ENCODE measurements at places on chromosomes 7 and 10.

- H3K27me3 ChIP-seq: no peaks in the 10 kb centered on the region
- no peak overlapping the region for H3K4me3 ChIP-seq
- no peaks in the 10 kb centered on the region for H3K4me1 ChIP-seq
- no peak overlapping the region for H3K27ac ChIP-seq
- DNase-seq: no peak
- H3K36me3 ChIP-seq: no peaks in the 10 kb centered on the region
Observed at GRCh38 chr7:132075515-132075914, 500.8 kb downstream of the PLXNA4 start.

DNA sequence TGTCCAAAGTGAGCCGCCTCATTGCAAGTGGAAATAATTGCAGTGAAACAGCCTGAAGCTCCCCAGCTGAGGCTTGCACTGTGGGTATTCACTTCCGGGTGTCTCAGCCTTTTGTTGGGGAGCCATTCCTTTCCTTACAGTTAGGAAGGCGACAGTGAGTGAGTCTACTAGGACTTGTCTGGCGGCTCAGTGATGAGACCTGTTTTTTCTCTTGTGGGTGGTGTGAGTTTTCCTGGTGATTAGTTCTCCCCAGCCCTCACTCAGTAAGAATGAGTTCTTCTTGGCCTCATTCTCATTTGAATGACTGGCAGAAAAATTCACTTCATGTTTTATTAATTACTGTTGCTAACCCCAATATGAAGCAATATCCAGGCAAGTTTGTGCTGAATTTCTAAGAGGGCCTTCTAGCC lies 2.6 kb downstream of the PGAM1 start:
- no peak for DNase-seq
- no peak overlapping the region for H3K27ac ChIP-seq
- H3K36me3 ChIP-seq: peaks cover 14% of the 10 kb centered on the region
- H3K27me3 ChIP-seq: no peaks in the 10 kb centered on the region
- H3K4me1 ChIP-seq: peaks cover 2% of the 10 kb centered on the region

DNA sequence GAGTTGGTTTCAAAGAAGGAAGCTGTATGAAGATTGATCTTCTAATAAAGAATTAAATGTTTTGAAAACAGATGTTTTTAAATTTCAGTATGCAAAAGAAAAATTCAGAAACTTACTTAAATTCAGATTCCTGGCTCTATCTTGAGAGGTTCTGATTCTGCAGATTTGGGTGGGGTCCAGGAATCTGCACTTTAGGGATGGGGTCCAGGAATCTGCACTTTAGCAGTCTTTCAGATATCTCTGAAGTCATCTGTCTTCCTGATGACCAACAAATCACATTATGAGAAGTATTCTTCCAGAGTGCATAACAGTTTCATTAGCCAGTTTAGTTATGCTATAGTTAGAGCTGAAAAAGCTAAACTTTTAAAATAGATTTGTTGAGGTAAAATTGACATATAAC lies 24.1 kb downstream of the ABRAXAS2 start:
- no peak overlapping the region for H3K27ac ChIP-seq
- no peaks in the 10 kb centered on the region for H3K27me3 ChIP-seq
- no peak overlapping the region for H3K4me3 ChIP-seq
- no peaks in the 10 kb centered on the region for H3K4me1 ChIP-seq
- H3K36me3 ChIP-seq: peaks cover 8% of the 10 kb centered on the region

DNA sequence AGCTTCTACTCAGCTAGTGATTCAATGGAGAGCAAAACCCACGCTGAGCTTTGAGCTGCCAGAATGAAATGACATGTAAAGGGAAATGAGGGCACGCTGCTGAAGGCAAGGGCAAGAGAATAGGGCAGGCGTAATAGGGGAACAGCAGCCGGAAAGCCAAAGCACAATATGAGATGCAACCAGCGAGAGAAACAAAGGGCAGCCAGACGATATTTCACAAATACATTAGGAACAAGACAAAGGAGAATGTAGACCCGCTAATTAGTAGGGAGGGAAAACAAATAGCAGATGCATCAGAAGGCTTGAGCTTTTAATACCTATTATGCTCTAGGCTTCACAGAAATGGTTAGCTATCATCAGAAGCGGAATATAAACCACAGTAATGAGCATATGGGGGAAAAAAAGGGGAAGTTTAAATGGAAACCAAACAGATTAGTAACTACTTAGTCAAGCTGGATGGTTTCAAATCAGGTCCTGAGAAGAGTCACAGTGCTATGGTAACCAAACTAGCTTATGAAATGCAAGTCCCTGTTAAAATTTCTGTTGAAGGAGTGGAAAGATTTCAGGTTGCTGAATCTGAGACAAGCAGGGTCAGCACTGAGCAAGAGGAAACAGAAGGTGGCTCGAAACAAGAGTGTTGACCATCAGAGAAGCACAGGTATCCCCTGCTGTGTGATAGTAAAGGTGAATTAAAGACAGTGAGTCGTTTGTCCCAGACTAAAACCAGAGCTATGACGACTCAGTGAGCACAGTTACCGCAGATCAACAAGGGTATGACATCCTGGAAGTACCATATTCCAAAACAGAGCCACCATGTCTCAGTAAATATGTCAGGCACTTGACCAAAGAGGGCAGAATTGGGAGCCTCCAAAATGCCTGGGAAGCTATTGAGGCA lies 496.9 kb upstream of the CELF2 start:
- no peaks in the 10 kb centered on the region for H3K36me3 ChIP-seq
- no peak for DNase-seq
- no peaks in the 10 kb centered on the region for H3K27me3 ChIP-seq
- H3K27ac ChIP-seq: no peak overlapping the region

DNA sequence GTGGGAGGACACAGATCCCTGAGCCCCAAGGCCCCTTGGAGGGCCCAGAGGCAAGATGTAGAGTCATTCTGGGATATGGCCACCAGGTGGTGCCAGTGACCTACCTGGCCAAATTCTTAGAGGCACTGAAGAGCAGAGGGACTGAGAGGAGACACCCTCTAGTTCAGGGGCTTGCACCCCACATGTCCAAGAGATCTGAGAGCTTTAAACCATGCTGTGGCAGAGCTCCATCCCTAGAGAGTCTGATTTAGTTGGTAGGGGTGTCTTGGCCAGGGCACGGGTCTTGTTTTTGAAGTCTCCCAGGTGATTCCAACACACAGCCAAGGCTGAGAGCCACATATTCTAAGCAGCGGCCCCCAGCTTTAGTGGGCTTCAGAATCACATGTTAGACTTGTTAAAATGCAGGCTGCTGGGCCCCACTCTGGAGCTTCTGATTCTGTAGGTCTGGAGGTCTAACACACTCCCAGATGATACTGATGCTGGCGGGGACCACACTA lies 52.5 kb downstream of the PRF1 start:
- no peak overlapping the region for H3K27ac ChIP-seq
- H3K4me3 ChIP-seq: no peak overlapping the region
- peak; percentile 57 for DNase-seq
- no peaks in the 10 kb centered on the region for H3K27me3 ChIP-seq

GRCh38 chr10:42691361-42692120 lies 53.2 kb upstream of the ZNF33B start:
- no peaks in the 10 kb centered on the region for H3K4me1 ChIP-seq
- no peak for DNase-seq
- H3K36me3 ChIP-seq: no peaks in the 10 kb centered on the region

DNA sequence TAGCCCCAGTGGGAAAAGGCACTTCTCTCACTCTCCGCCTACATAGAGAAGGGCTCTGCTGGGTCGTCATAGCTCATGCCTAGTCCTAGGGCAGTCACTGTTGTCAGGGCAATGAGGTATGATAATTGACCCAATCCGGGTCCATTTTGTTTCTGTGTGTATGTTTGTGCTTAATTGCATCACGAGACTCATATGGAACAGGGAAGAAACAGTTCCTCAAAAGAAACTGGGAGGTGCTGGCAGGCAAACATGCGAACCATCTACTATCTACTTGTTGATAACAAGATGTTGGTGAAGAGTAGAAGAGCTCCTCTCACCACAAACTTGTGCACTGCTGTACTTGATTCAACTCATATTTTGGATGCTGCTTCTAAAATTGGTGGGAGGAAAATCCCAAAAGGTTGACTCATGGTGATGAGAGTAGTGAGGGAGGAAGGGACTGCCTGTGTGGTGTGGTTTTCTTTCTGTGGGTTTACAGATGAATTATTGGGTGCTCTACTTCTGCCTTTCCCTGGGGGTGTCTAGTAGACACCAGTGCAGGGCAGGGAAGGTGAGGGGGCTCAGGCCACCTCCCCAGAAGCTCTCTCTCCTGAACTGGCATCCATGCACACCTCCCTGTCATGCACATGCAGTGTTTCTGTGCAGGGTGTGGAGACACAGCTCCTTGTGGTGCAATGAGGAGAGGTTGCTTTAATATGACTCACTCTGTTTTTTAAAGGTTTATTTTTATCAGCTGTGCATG lies 29.4 kb downstream of the LSMEM1 start:
- no peak overlapping the region for H3K27ac ChIP-seq
- H3K36me3 ChIP-seq: no peaks in the 10 kb centered on the region
- no peak overlapping the region for H3K4me3 ChIP-seq
- no peaks in the 10 kb centered on the region for H3K4me1 ChIP-seq
- no peaks in the 10 kb centered on the region for H3K27me3 ChIP-seq
- no peak for DNase-seq

DNA sequence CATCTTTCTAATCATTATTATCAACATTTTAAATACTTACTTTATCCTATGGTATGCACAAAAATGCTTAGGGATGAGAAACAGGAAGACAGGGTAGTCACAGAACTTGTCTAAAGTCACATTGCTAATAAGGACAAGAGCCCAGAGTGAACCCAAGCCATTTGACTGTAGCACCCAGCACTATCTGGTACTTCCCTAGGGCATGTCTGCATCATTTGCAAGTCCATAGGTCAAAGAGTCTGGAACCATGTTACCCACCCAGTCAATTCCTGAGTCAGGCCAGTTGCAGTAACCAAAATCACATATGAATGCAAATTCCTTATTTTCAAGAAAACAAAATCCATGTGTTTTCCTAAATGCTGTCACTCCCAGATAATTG lies 19.1 kb downstream of the ASAH2 start:
- H3K4me1 ChIP-seq: no peaks in the 10 kb centered on the region
- H3K4me3 ChIP-seq: no peak overlapping the region
- H3K36me3 ChIP-seq: no peaks in the 10 kb centered on the region
- H3K27ac ChIP-seq: no peak overlapping the region
- DNase-seq: no peak
- no peaks in the 10 kb centered on the region for H3K27me3 ChIP-seq

GRCh38 chr7:36053589-36053988 lies 99.5 kb upstream of the EEPD1 start:
- H3K27ac ChIP-seq: no peak overlapping the region
- H3K36me3 ChIP-seq: no peaks in the 10 kb centered on the region
- no peak overlapping the region for H3K4me3 ChIP-seq
- H3K4me1 ChIP-seq: peaks cover 1% of the 10 kb centered on the region

DNA sequence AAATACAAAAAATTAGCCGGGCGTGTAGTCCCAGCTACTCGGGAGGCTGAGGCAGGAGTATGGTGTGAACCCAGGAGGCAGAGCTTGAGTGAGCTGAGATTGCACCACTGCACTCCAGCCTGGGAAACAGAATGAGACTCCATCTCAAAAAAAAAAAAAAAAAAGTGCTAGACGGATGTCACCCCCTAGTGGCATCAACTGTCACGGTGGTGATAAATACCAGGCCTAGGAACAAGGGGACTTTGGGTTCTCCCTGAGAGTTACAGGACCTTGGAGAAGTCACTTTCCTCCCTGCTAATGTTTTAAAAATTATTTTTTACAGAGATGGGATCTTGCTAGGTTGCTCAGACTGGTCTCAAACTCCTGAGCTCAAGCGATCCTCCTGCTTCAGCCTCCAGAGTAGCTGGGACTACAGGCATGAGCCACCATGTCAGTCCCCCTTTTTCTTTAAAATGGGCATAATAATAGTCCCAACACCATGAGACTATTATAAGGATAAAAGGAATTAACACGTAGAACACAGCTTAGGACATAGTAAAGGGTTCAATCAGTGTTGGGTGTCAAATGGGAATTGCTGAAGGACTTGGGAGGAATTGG lies 2.6 kb upstream of the TMEM130 start:
- no peaks in the 10 kb centered on the region for H3K36me3 ChIP-seq
- DNase-seq: no peak
- H3K27ac ChIP-seq: no peak overlapping the region
- no peak overlapping the region for H3K4me3 ChIP-seq

DNA sequence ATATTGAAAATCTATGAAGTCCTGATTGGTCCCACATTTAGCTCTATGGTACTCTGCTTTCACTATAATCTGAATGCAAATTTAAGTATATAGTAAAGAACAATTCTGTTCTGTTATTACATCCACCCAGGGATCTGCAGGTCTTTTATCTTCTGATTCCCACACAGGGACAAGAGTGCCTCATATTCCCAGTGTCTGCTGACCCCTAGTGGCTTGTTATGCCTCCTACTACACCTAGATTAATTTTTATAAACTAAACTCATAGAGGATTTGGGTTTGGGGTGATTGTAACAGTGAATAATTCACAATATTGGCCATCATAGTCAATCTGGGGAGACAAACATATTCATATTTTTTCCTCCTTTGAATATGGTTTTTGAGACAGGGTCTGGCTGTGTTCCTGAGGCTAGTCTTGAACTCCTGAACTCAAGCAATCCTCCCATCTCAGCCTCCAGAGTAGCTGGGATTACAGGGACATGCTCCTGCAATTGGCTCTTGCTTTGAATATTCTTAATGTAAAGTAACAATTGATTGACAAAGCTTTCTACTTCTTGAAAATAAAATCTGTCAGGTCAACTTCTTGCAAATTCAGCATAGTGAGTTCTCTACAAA lies 282.1 kb downstream of the KCND2 start:
- peaks cover 2% of the 10 kb centered on the region for H3K4me1 ChIP-seq
- no peaks in the 10 kb centered on the region for H3K36me3 ChIP-seq
- no peak overlapping the region for H3K27ac ChIP-seq
- H3K4me3 ChIP-seq: no peak overlapping the region
- no peaks in the 10 kb centered on the region for H3K27me3 ChIP-seq
- peak; percentile 43 for DNase-seq

- no peaks in the 10 kb centered on the region for H3K27me3 ChIP-seq
- no peak for DNase-seq
- no peaks in the 10 kb centered on the region for H3K36me3 ChIP-seq
- no peak overlapping the region for H3K27ac ChIP-seq
Observed at GRCh38 chr7:83655951-83656556, 7.1 kb upstream of the SEMA3E start.

DNA sequence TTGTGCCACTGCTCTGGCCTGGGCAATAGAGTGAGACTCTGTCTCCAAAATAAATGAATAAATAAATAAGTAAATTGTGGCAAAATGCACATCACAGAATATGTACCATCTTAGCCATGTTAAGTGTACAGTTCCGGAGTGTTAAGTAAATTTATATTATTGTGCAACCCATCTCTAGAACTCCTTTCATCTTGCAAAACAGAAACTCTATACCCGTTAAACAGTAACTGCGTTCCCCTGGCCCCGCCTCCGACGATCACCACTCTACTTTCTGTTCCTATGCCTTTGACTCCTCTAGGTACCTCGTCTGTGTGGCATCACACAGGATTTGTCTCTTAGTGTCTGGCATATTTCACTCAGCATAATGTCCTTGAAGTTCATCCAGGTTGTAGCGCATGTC lies 356.4 kb upstream of the FOXK1 start:
- H3K4me3 ChIP-seq: no peak overlapping the region
- no peaks in the 10 kb centered on the region for H3K36me3 ChIP-seq
- H3K4me1 ChIP-seq: no peaks in the 10 kb centered on the region
- no peaks in the 10 kb centered on the region for H3K27me3 ChIP-seq
- no peak for DNase-seq

GRCh38 chr7:16791071-16791470 lies 13.7 kb downstream of the AGR2 start:
- DNase-seq: no peak
- H3K27ac ChIP-seq: no peak overlapping the region
- no peaks in the 10 kb centered on the region for H3K27me3 ChIP-seq
- H3K4me3 ChIP-seq: no peak overlapping the region
- H3K36me3 ChIP-seq: no peaks in the 10 kb centered on the region

- DNase-seq: no peak
- no peak overlapping the region for H3K27ac ChIP-seq
- H3K4me3 ChIP-seq: no peak overlapping the region
- no peaks in the 10 kb centered on the region for H3K4me1 ChIP-seq
- no peaks in the 10 kb centered on the region for H3K27me3 ChIP-seq
Observed at GRCh38 chr10:61284222-61284890, 168.8 kb downstream of the TMEM26 start.
